ENCODE measurements at places on chromosomes 1 and 21. TPM values are rescaled to one million over a fixed set of nuclear protein-coding genes. Genes with fewer than 3 reads are reported as not detected.

DNA sequence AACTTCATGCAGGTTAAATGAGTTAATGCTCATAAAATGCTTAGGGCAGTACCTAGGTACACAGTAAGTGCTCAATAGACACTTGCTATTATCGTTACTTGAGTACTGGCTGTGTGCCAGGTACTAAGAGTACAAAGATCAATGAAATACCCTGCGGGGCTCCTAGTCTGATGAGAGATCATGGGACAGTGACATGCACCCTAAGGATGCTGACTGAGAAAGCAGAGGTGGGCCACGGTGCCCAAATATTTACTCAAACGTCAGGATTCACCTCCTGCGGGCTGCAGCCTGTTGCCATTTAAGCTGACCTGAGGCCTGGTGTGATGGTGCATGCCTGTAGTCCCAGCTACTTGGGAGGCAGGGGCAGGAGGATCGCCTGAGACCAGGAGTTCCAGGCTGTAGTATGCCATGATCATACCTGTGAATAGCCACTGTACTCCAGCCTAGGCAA, 19.8 kb upstream of the LUZP1 start:
- H3K36me3 ChIP-seq: no peaks in the 10 kb centered on the region
- H3K27ac ChIP-seq: no peak overlapping the region
- no peaks in the 10 kb centered on the region for H3K27me3 ChIP-seq
- no peak for DNase-seq
- no peaks in the 10 kb centered on the region for H3K4me1 ChIP-seq
- no peak overlapping the region for H3K4me3 ChIP-seq

DNA sequence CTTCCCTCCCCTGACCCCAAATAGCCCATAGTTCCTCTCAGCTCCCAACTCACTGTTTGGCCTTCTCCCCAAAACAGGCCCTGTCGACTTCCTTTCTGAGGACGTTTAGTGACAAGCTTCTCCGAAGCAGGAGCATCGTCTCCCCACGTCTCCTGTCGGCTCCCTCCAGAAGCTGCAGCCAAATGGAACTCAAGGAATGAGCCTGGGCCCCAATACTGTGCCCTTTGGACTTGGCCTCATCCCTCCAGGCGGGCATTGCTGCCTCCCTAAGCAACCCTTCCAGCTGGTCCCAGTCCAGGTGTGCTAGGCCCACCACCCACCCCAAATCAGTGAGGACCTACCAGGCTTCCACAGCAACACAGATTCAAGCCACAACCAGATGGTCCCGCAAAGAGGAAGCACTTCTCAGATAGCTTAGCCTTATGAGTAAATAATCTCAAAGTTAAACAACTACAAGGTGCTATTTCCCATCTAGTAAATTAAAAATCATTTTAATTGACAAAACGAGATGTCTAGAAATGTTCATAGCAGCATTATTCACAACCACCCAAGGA, 33.0 kb downstream of the ACOT7 start:
- no peaks in the 10 kb centered on the region for H3K27me3 ChIP-seq
- H3K4me3 ChIP-seq: no peak overlapping the region
- H3K27ac ChIP-seq: peak overlapping the region; percentile 81

WNT3A gene
- not detected for total RNA-seq

DNA sequence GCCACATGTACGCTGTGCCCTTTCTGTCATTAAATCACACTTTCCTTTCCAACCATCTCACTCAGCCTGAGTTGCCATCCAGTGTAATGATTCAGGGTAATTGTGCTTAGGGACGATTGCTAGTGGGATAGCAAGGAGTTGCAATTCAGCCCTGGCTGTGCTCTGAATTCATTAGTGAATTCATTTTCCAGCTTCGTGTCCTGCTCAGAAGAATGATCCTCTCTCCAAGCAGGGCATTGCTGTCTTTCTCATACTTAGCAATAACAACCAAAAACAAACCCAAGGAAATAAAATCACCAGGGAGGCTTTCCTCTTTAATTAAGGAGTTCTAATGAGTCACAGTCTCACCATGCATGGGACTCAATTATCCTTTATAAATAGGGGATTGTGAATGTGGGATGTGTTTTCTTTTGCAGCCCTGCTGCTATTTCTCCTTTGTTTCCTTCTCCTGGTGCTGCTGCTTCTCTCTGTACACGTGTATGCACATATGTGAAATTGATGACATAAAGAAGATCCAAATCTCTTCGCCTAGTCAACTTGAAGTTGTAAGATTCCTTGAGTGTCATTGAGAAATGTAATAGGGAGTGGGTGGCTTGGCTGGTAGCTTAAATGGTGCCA, 167.0 kb downstream of the TSEN15 start:
- H3K4me1 ChIP-seq: no peaks in the 10 kb centered on the region
- H3K36me3 ChIP-seq: no peaks in the 10 kb centered on the region
- H3K4me3 ChIP-seq: no peak overlapping the region
- no peak overlapping the region for H3K27ac ChIP-seq
- no peak for DNase-seq

RSPH1 gene
- total RNA-seq: 3.4 TPM

GRCh38 chr1:33400153-33400911, 30.6 kb downstream of the PHC2 start:
- no peaks in the 10 kb centered on the region for H3K4me1 ChIP-seq
- no peak overlapping the region for H3K4me3 ChIP-seq
- no peak for DNase-seq
- no peak overlapping the region for H3K27ac ChIP-seq
- H3K27me3 ChIP-seq: no peaks in the 10 kb centered on the region

ALDH4A1 gene
- 8.5 TPM for total RNA-seq

AIDA gene
- total RNA-seq: 76.5 TPM

- no peaks in the 10 kb centered on the region for H3K4me1 ChIP-seq
- no peaks in the 10 kb centered on the region for H3K36me3 ChIP-seq
- peak overlapping the region; percentile 1 for H3K27ac ChIP-seq
Observed at GRCh38 chr1:42259059-42259738, 75.8 kb downstream of the FOXJ3 start.

GRCh38 chr1:213684454-213684853, 303.3 kb upstream of the PROX1 start:
- H3K27ac ChIP-seq: no peak overlapping the region
- H3K36me3 ChIP-seq: no peaks in the 10 kb centered on the region
- no peak overlapping the region for H3K4me3 ChIP-seq

FLG2 gene
- total RNA-seq: not detected

S100A3 gene
- 1.2 TPM for total RNA-seq

OVAAL gene
- total RNA-seq: not detected

DNA sequence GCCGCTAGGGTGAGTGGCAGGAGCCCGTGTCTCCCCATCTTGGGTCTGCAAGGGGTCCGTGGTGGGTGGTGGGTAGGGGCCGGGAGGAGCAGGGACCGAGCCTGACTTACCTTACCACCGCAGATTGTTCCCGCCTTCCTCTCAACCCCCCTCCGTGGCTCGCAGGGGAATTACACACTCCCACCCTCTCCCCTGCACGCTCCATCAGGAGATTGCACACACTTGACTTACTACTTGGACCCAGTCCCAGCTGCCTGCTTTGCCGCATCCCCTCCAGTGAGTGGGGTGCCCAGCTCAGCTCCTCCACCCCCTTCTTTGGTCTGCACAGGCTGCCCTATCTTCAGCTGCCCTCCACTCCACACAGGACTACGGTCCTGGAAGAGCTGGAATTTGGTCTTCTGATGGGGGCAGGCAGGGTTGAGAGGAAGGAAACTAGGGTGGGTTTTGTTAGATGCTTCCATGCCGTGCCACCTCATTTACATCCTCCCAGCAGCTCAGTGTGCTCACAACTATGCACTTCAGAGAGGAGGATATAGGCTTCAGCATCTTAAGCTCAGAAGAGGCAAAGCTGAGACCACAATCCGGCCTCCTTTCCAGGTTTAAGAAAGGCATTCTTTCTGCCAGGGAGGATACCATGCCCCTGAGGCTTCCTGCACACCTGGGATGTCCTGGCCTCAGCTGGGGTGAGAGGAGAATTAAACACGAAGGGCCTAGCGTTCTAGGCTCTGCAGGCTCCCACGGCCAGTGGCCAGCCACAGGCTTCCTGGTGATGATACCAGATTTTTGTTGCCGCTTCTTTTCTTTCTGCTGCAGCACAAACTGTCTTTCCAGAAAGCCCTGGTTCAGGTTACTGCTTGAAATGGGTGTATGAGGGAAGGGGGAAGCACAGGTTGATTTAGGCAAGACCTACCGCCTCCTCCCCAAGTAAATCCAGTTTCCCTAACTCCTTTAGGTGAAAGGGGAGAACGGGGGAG, 2.3 kb downstream of the KCNC4 start:
- no peak overlapping the region for H3K4me3 ChIP-seq
- no peaks in the 10 kb centered on the region for H3K36me3 ChIP-seq
- peak; percentile 39 for DNase-seq
- H3K4me1 ChIP-seq: no peaks in the 10 kb centered on the region
- H3K27ac ChIP-seq: peak overlapping the region; percentile 91

DNA sequence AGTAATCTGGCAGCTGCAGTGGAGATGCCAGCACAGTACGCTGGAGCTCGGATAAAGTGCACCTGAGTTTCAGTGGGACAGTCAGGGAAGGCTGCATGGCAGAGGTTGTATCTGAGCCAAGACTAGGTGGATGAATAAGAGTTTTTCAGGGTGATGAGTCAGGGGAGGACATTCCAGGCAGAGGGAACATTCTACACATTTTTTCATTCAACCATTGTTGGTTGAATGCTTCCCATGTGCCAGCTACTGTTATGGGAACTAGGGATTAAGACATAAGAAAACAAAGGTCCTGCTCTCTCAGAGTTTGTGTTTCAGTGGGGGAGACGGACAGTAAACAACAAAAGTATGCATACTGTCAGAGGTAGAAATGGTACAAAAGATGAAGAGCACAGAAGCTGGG, 5.2 kb downstream of the LEPR start:
- no peaks in the 10 kb centered on the region for H3K27me3 ChIP-seq
- H3K27ac ChIP-seq: no peak overlapping the region
- peaks cover 9% of the 10 kb centered on the region for H3K4me1 ChIP-seq
- H3K4me3 ChIP-seq: no peak overlapping the region
- DNase-seq: no peak
- H3K36me3 ChIP-seq: no peaks in the 10 kb centered on the region

- no peak for DNase-seq
- H3K36me3 ChIP-seq: no peaks in the 10 kb centered on the region
- H3K4me1 ChIP-seq: no peaks in the 10 kb centered on the region
- H3K4me3 ChIP-seq: no peak overlapping the region
- H3K27me3 ChIP-seq: no peaks in the 10 kb centered on the region
Observed at GRCh38 chr21:35682904-35683549, 377.3 kb downstream of the SETD4 start.

KCNJ9 gene
- total RNA-seq: not detected

DNA sequence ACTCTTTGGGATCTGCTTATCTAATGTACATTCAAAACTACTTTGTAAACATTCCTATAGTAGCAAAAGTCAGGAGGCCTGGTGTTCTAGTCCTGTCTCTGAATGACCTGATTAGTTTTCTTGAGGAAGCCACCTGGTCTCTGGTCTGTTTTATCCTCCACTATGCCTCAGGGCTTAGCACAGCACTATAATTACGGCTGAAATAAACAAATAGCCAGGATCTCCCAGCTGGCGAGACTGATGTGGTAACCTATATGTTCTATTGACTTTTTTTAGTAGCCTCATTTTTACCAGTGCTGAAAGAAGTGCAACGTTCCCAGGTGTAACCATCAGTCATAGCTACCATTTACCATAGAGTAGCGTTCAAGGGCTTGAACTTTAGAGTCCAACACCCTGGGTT, 24.2 kb upstream of the RPL11 start:
- DNase-seq: no peak
- H3K36me3 ChIP-seq: no peaks in the 10 kb centered on the region
- H3K27me3 ChIP-seq: no peaks in the 10 kb centered on the region

DNA sequence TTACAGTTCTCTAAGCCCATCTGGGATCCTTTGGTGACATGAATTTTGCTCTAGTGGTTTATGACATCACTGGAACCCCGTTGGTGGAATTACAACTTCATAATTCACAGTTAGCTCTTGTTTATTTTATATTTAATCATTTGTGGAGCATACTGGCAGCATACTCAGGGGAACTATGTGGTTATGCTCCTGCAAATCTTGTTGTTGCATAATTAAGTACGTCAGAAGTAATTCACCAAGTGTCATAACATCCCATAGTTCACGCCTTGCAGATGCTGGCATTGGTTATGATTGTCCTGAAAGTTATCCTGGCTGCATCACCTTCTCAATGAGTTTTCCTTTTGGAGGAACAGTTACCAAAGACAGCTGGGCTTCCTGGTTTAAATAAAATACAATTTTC, 16.5 kb downstream of the PRRX1 start:
- H3K4me3 ChIP-seq: no peak overlapping the region
- H3K4me1 ChIP-seq: no peaks in the 10 kb centered on the region
- no peaks in the 10 kb centered on the region for H3K27me3 ChIP-seq
- no peaks in the 10 kb centered on the region for H3K36me3 ChIP-seq
- peak overlapping the region; percentile 40 for H3K27ac ChIP-seq

GRCh38 chr1:183859831-183860230, 54.9 kb downstream of the RGL1 start:
- no peaks in the 10 kb centered on the region for H3K4me1 ChIP-seq
- no peaks in the 10 kb centered on the region for H3K27me3 ChIP-seq
- DNase-seq: no peak
- no peak overlapping the region for H3K4me3 ChIP-seq
- H3K36me3 ChIP-seq: no peaks in the 10 kb centered on the region

All from uterus (tissue), 4 donors.